ENCODE measurements at places on chromosomes 1 and 21.

GRCh38 chr1:98940069-98940721, 64.5 kb downstream of the PLPPR5 start:
- no peaks in the 10 kb centered on the region for H3K27me3 ChIP-seq
- H3K4me3 ChIP-seq, result no peak overlapping the region
- no peaks in the 10 kb centered on the region for H3K36me3 ChIP-seq
- H3K27ac ChIP-seq, result no peak overlapping the region
- H3K4me1 ChIP-seq, result no peaks in the 10 kb centered on the region

DNA sequence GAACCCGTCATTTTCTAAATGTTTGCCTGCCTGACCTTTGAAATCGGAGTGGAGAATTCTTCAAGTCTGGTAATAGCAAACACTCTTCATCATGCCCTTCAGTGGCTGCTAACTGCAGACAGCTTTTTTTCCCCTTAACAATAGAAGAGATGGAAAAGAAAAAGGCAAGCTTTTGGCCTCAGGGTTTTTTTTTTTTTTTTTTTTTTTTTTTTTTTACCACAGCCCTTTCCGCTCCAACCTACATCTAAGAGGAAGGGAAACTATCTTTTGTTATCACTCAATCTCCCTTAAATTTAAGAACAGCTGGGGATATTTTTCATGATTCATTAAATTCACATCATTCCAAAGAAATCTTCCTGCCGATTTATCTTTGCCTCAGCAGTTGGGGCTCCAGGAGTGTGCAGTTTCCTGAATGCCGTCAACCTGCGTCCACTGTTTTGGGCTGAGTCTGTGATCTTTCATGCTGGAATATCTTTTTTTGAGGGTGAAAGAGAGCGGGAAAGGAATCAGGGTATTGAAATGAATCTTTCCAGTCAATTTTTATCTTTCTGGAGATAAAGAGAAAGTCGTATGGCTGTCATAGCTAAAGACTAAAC, 144.5 kb upstream of the SMYD2 start:
- no peaks in the 10 kb centered on the region for H3K36me3 ChIP-seq
- no peak overlapping the region for H3K27ac ChIP-seq
- no peak overlapping the region for H3K4me3 ChIP-seq

DNA sequence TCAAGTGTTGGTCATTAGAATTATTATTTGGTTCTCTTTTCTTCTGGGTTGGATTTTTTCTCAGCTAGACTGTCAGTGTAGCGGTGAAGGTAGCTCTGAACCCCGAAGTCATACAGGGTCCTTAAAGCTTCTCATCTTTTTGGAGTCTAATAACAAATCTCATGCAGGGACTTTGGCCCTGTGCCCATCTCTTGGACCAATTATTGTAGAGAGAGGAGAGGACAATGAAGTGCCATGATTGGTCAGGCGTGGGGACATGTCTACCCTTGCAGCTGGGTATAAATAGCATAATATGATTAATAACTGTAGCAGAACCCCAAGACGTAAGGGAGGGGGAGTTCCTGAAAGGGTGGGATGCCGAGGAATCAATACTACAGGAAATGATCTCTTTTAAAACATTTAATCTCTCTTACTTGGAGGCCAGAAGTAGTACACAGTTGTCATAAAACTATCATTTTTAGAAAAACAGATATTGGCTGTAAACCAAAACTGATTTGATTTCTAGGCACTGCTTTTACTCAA, 8.8 kb downstream of the MAGI3 start:
- H3K27ac ChIP-seq, result no peak overlapping the region
- DNase-seq, result no peak
- no peaks in the 10 kb centered on the region for H3K36me3 ChIP-seq
- no peak overlapping the region for H3K4me3 ChIP-seq

- DNase-seq, result no peak
- H3K4me1 ChIP-seq, result peaks cover 34% of the 10 kb centered on the region
- H3K36me3 ChIP-seq, result peaks cover 7% of the 10 kb centered on the region
- H3K27ac ChIP-seq, result no peak overlapping the region
Measured at GRCh38 chr1:111197598-111198284, 2.7 kb downstream of the DENND2D start.

- peaks cover 3% of the 10 kb centered on the region for H3K36me3 ChIP-seq
- H3K4me1 ChIP-seq, result peaks cover 29% of the 10 kb centered on the region
- no peak overlapping the region for H3K27ac ChIP-seq
- peak; percentile 13 for DNase-seq
Measured at GRCh38 chr1:117932576-117932975, 3.0 kb downstream of the WDR3 start.

- H3K4me1 ChIP-seq, result no peaks in the 10 kb centered on the region
- H3K27ac ChIP-seq, result no peak overlapping the region
- H3K27me3 ChIP-seq, result no peaks in the 10 kb centered on the region
- DNase-seq, result no peak
- H3K36me3 ChIP-seq, result no peaks in the 10 kb centered on the region
- H3K4me3 ChIP-seq, result no peak overlapping the region
Measured at GRCh38 chr1:89221341-89221740, 22.6 kb upstream of the GBP4 start.

DNA sequence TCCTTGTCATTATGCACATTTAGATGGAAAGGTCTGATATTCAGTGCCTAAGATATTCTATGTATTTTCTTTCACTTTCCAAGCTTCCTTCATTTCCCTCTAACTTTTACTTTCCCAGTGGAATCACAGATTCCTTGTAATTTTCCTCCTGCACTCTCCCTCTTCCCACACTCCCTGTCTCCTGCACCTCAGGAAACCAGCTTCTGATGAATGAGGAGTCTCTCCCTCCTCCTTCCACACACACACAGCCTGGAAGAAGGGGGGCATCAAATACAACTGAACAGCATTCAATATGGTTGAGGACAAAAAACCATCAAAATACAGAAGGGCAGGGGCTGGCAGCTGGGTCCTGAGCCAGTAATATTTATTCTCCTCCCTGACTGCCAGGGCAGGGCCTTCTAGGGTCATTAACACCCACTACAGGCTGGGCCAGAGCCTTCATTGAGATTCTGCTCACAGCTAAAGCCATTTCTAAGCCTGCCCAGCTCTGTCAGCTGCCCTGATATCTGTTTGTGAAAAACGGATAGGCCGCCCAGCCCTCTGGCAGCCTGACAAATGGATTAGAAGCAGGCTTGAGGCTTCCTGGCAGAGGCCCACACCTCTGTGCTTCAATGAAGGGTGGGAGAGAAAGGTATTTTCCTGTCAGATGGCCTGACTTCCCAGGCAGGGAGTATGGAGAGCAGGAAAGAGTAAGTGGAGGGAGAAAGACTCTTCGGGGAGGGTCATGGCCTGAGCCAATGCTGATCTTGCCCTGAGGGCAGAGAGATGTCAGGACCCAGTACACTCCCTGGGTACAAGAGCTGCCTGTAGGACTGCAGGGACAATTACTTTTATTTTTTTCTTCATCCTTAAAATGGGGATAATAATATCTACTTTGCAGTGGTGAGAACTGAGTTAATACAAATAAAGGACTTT, 138.9 kb upstream of the SPATA6 start:
- no peaks in the 10 kb centered on the region for H3K27me3 ChIP-seq
- no peaks in the 10 kb centered on the region for H3K36me3 ChIP-seq
- no peaks in the 10 kb centered on the region for H3K4me1 ChIP-seq
- peak; percentile 15 for DNase-seq
- H3K4me3 ChIP-seq, result no peak overlapping the region

GRCh38 chr1:111269825-111270406, 20.7 kb upstream of the CHIA start:
- no peak overlapping the region for H3K4me3 ChIP-seq
- no peaks in the 10 kb centered on the region for H3K36me3 ChIP-seq
- H3K27ac ChIP-seq, result no peak overlapping the region

DNA sequence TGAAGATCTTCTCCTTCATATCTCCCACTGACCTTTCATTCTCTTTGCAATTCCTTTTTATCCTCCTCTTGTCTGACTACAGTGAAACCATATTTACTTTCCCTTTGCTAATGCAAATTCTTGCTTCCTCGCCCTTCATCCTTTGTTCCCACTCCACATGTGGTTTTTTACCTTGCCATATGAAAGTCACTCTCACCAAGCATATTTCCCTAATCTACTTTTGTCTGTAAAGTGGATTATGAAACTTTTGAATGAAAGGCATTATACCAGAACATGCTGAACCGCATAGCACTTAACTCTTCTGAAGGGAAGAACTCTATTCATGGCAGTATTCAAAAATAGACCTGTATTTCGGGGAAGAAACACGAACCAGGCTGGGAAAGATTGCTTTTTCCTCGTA, 8.0 kb upstream of the TMPRSS15 start:
- no peaks in the 10 kb centered on the region for H3K4me1 ChIP-seq
- no peak overlapping the region for H3K27ac ChIP-seq
- no peaks in the 10 kb centered on the region for H3K36me3 ChIP-seq
- DNase-seq, result no peak

DNA sequence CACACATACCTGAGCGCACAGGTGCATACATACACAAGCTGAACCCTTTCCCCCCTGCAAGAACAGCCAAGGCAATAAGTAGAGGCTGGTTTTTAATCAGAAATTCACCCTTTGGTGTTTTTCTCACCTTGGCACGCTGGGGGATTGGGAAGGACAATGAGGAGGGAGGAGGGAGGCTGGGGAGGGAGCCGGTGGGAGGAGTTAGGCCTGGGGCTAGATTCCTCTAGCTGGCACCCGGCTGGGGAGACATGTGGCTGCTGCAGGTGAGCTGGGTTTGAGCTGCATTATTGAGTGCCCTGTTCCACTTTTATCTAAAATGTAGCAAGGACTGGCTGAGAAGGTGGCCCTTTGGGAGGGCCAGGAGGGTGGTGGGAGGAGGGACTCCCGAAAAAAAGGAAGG, 97.8 kb upstream of the CSF3R start:
- DNase-seq, result no peak
- H3K36me3 ChIP-seq, result no peaks in the 10 kb centered on the region
- H3K27ac ChIP-seq, result no peak overlapping the region
- no peak overlapping the region for H3K4me3 ChIP-seq
- no peaks in the 10 kb centered on the region for H3K27me3 ChIP-seq

DNA sequence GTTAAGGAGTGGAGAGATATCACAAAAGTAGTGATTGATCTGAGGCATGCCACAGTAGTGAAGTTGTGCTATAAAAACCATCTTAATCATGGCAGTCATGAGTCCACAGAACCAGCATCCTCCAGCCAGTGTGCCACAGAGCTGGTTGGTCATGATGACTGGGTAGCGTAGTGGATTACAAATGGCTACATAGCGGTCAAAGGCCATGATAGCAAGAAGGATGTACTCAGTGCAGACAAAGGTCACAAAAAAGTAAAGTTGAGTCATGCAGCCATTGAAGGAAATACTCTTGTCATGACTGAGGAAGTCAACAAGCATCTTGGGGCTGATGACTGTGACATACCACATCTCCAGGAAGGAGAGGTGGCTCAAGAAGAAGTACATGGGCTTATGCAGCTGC, 6.7 kb downstream of the OR6Y1 start:
- no peaks in the 10 kb centered on the region for H3K4me1 ChIP-seq
- H3K36me3 ChIP-seq, result no peaks in the 10 kb centered on the region
- H3K27ac ChIP-seq, result no peak overlapping the region
- H3K4me3 ChIP-seq, result no peak overlapping the region
- no peaks in the 10 kb centered on the region for H3K27me3 ChIP-seq
- no peak for DNase-seq

GRCh38 chr1:88557014-88557413, 127.1 kb upstream of the PKN2 start:
- no peaks in the 10 kb centered on the region for H3K27me3 ChIP-seq
- DNase-seq, result no peak
- H3K27ac ChIP-seq, result no peak overlapping the region
- no peak overlapping the region for H3K4me3 ChIP-seq

- H3K36me3 ChIP-seq, result no peaks in the 10 kb centered on the region
- no peak for DNase-seq
- H3K27me3 ChIP-seq, result no peaks in the 10 kb centered on the region
- no peak overlapping the region for H3K4me3 ChIP-seq
- no peak overlapping the region for H3K27ac ChIP-seq
Measured at GRCh38 chr1:194705123-194705854, 1518.9 kb upstream of the B3GALT2 start.

DNA sequence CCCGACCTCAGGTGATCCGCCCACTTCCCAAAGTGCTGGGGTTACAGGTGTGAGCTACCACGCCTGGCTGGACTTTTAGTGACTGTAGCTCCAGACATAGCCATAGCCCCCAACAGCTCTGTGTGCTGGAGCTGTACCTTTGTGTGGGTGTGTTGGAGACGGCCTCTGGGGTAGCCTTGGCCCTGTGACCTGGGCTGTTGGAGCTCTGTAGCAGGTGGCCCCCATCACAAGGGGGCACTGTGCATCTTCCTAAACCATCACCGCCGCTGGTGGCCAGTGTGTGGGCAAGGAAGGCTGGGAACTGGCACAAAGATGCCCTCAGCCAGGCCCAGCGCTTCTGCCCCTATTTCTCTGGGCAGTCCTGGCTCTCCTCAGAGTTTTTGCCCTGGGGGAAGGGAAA, 38.4 kb upstream of the FOXO6 start:
- H3K36me3 ChIP-seq, result no peaks in the 10 kb centered on the region
- H3K27ac ChIP-seq, result no peak overlapping the region
- H3K27me3 ChIP-seq, result no peaks in the 10 kb centered on the region
- peaks cover 18% of the 10 kb centered on the region for H3K4me1 ChIP-seq
- no peak for DNase-seq

GRCh38 chr1:32350785-32351398, 11.4 kb downstream of the FAM229A start:
- peak overlapping the region; percentile 95 for H3K27ac ChIP-seq
- H3K4me3 ChIP-seq, result peak overlapping the region; percentile 63
- no peaks in the 10 kb centered on the region for H3K36me3 ChIP-seq
- no peaks in the 10 kb centered on the region for H3K27me3 ChIP-seq
- H3K4me1 ChIP-seq, result no peaks in the 10 kb centered on the region

- H3K36me3 ChIP-seq, result no peaks in the 10 kb centered on the region
- no peaks in the 10 kb centered on the region for H3K27me3 ChIP-seq
- peak overlapping the region; percentile 85 for H3K27ac ChIP-seq
- peak overlapping the region; percentile 85 for H3K4me3 ChIP-seq
Measured at GRCh38 chr1:110208916-110209645, 1.0 kb upstream of the KCNC4 start.

DNA sequence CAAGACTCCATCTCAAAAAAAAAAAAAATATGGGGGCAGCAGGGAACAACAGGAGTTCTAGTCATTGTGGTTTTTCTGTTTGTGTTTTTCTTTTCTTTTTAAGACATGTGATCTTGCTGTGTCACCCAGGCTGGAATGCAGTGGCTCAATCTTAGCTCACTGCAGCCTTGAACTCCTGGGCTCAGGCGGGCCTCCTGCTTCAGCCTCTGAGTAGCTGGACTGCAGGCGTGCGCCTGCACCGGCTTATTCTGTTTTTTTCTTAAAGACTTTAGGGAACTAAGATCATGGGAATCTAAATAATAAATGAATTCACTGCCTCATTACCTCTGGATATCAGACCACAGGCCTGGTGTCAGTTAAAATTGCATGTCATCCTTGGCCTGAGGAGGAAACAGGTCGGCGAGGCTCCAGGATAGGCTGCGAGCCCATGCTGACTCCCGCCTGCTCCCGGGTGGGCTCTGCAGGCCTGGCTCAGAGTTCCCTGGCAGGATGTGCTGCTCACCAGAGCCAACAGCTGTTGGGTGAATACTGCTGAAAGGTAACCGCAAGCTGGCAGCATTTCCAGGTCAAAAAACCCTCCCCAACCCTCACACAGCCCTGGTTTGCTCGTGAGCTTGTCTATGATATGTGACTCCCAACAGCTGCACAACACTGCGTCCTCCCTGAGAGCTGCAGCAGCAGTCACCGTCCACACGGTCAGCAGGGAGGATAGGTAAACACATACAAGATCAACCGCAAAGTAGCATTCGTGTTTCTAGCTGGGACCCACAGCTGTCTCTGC, 58.1 kb downstream of the SCCPDH start:
- H3K4me1 ChIP-seq, result no peaks in the 10 kb centered on the region
- DNase-seq, result peak; percentile 46
- H3K36me3 ChIP-seq, result no peaks in the 10 kb centered on the region
